ENCODE measurements at places on chromosomes 7 and 10.

DNA sequence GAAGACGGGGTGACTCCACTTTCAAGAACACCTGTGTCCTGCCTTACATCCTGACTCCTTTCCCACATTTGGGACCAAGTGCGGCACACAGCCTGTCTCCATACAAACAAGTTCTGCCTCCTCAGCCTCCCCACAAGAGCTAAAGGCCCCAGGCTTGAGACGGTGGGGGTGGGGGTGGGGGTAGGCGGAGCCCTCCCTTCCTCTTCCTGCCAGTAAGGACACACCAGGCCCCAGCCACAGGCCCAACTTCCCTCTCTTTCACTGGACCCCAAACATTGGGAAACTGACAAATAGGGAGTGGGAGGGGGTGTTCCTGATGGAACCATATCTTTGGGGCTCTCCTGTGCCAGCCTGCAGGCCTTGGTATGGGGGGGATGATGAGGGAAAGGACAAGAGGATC lies 4.6 kb downstream of the CDK5 start:
- H3K27ac ChIP-seq = no peak overlapping the region
- H3K36me3 ChIP-seq = no peaks in the 10 kb centered on the region
- no peaks in the 10 kb centered on the region for H3K27me3 ChIP-seq
- no peak for DNase-seq
- H3K4me3 ChIP-seq = no peak overlapping the region

DNA sequence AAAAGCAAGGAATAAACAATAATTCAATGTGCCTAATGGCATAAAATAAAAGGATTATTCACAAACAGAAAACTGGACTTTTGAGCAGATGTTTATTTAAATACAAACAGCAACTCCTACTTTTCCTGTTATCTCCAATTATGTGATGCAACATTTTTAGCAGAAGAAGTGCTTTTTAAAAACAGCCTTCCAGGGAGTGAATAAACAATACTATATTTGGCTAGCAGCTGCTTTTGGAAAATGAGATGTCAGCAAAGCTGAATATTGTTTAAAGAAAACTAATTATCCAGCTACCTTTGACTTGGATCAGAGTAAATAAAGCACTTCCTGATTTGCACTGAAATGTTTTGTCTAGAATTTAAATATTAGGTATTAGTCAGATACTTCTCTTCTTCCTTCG lies 23.2 kb downstream of the CDK1 start:
- H3K27me3 ChIP-seq = no peaks in the 10 kb centered on the region
- peaks cover 12% of the 10 kb centered on the region for H3K4me1 ChIP-seq
- H3K27ac ChIP-seq = no peak overlapping the region
- H3K4me3 ChIP-seq = no peak overlapping the region

- no peak overlapping the region for H3K27ac ChIP-seq
- peaks cover 12% of the 10 kb centered on the region for H3K4me1 ChIP-seq
- peaks cover 85% of the 10 kb centered on the region for H3K36me3 ChIP-seq
- no peak for DNase-seq
These were observed 4.7 kb downstream of the DDX56 start for GRCh38 chr7:44568771-44569560.

DNA sequence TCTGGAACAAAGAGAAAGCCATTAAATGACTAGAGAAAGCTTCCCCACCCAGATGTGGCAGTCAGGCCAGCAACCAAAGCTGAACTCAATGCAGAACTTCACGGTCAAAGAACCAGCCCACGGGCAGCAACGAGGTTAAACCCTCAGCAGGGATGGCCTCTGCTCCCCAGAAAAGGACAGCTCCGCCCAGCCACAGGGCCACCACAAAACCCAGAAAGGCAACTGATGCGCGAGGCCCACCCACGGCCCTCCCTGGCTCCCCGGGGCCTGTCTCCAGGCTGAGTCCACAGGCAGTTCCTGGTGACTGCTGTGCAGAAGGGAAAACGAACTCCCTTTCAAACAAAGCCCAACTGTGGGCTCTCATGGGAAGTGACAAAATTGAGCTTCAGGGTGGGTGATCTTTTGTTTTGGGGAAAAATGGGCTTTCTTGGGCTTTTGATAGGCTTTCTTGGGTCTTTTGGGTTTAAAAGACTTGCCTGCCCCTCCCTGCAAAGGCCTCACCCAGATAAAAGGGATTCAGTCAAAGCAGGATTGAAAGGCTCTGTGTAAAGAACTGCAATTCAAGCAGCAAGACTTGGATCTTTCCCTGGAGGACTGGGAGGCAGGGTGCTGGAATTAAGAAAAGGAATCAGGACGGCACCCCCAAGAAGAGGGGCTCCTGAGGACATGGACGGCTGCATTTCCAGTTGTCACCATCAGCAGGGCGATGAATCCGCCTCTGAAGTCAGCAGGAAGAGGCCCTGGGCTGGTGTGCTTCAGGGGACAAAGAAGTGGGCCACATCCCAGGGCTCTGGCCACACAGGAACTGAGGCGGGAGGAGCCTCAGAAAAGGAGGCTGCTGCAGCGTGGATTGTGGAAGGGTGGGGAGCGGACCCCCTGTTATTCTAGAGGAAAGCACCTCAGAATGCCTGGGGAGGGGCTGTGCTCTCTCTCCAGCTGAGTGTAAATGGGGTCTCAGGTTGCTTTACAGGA lies 209.9 kb downstream of the USP6NL start:
- no peak for DNase-seq
- H3K27ac ChIP-seq = no peak overlapping the region
- no peaks in the 10 kb centered on the region for H3K4me1 ChIP-seq

DNA sequence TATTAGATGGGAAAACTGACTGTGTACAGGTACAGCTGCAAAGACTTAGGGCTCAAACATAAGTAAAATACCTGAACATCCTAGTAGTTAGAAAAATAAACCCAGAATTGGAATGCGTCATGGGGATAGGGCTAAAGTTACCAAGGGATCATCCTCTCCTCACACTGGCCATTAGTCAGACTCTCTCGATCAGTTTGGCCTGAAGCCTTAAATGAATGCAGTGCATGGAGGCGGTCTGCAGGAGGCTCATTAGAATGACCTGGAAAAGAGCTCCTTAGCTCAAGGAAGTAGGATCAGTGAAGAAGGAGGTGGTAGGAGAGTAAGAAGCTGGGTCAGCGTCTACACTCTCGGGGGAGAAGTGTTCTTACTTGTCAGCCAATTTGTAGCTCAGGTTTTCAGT lies 35.3 kb downstream of the DENND2A start:
- H3K27me3 ChIP-seq = no peaks in the 10 kb centered on the region
- peak; percentile 0 for DNase-seq
- H3K4me3 ChIP-seq = no peak overlapping the region
- H3K4me1 ChIP-seq = peaks cover 8% of the 10 kb centered on the region
- no peak overlapping the region for H3K27ac ChIP-seq

GRCh38 chr10:49488056-49488717 lies 50.7 kb downstream of the ERCC6 start:
- peaks cover 6% of the 10 kb centered on the region for H3K36me3 ChIP-seq
- no peak overlapping the region for H3K27ac ChIP-seq
- no peaks in the 10 kb centered on the region for H3K4me1 ChIP-seq
- DNase-seq = no peak
- no peak overlapping the region for H3K4me3 ChIP-seq

DNA sequence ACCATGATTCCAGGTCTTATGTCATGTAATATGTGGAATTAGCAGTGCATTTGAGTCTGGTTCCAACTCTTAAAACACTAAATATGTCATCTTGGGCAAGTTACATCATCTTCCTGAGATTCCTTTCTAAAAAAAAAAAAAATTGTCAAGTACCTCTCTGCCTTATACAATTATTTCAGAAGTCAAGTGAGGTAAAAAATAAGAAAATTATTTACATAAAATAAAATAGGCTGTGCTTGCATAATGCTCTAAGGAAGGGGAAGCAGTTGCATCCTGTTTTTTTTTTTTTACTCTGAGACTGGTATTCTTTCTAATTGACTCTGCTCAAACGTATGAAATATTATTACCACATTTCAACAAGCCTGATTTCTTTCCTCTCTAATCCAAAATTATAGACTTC lies 55.1 kb upstream of the SEMA3A start:
- no peak for DNase-seq
- H3K36me3 ChIP-seq = no peaks in the 10 kb centered on the region
- no peak overlapping the region for H3K27ac ChIP-seq
- no peaks in the 10 kb centered on the region for H3K27me3 ChIP-seq
- no peak overlapping the region for H3K4me3 ChIP-seq

DNA sequence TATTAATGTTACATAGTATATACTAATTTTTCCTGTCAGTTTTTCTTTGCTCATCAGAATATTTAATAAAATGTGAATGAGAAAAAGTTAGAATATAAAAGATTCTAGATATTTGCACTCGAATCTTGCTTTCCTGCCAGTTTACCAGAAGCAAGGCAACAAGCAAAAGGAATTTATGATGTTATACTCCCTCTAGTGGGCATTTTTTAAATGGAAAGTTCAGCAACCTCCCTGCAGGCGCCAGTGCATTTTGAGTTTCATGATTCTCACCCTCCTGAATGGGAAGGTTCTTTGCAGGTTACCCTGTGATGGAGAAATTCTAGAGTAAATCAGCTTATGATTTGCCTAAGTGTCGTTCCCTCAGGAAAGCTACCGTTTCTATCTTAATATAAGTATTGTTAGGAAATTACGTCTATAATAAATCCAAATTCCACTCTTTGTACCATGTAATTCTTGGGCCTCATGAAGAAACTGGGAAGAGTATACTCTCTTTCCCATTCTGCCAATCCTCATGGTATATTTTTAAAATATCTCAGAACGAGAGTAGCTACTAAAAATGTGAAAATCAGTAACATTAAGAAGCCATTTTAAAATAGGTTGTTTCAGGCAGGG lies 350.0 kb downstream of the CRPPA start:
- DNase-seq = no peak
- peaks cover 14% of the 10 kb centered on the region for H3K4me1 ChIP-seq
- no peaks in the 10 kb centered on the region for H3K27me3 ChIP-seq
- no peak overlapping the region for H3K27ac ChIP-seq

- H3K4me1 ChIP-seq = peaks cover 6% of the 10 kb centered on the region
- no peaks in the 10 kb centered on the region for H3K36me3 ChIP-seq
- H3K27ac ChIP-seq = peak overlapping the region; percentile 87
- no peaks in the 10 kb centered on the region for H3K27me3 ChIP-seq
These were observed 5.8 kb upstream of the ZNF736 start for GRCh38 chr7:64308016-64308270.

DNA sequence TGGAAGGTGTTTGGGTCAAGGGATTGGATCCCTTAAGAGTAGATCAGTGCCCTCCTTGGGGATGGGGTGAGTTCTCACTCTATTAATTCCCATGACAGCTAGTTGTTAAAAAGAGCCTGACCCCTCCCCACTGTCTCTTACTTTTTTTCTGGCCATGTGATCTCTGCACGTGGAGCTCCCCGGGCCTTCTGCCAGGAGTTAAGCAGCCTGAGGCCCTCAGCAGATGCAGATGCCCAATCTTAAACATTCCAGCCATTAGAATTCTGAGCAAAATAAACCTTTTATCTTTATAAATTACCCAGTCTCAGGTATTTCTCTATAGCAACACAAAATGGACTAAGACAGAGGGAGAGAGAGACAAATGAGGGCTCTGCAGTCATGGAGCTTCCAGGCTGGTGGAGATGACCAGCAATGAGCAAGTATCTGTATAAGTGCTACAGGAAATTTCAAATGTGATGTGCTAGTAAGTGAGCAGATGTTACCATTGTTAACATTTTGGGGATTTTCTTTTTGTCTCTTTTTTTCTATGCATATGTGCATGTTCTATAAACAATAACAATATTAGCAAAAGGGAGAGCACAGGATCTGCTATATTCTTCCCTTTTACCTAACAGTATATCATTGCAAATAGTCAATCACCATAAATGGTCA lies 26.7 kb downstream of the PLPP4 start:
- H3K4me1 ChIP-seq = no peaks in the 10 kb centered on the region
- no peaks in the 10 kb centered on the region for H3K36me3 ChIP-seq
- H3K4me3 ChIP-seq = no peak overlapping the region
- no peak for DNase-seq
- H3K27ac ChIP-seq = no peak overlapping the region

GRCh38 chr7:33691180-33691579 lies 214.2 kb upstream of the BMPER start:
- no peak overlapping the region for H3K27ac ChIP-seq
- H3K27me3 ChIP-seq = no peaks in the 10 kb centered on the region
- DNase-seq = no peak
- no peaks in the 10 kb centered on the region for H3K36me3 ChIP-seq

DNA sequence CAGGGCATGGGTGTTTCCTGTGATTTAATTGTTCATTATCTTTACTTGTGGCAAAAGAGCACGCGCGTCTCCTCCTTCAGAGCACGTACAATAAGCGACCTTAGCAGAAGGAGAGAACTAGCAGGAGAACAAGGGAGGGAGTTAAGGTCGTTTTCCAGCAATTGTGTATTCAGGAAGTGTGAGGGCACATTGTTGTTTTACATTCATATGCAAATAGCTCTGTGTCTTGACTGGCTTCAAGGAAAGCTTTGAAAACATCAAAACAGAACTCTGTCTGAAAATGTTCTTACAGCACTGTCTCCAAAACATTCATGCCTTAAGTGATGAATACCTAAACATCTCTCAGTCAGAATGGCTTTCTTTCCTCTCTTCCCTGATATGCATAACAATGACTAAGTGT lies 499.1 kb downstream of the ACTR3B start:
- H3K27me3 ChIP-seq = no peaks in the 10 kb centered on the region
- no peak for DNase-seq
- no peaks in the 10 kb centered on the region for H3K36me3 ChIP-seq
- H3K27ac ChIP-seq = no peak overlapping the region

- no peaks in the 10 kb centered on the region for H3K36me3 ChIP-seq
- H3K27ac ChIP-seq = no peak overlapping the region
- peak; percentile 70 for DNase-seq
- H3K27me3 ChIP-seq = no peaks in the 10 kb centered on the region
- H3K4me1 ChIP-seq = peaks cover 7% of the 10 kb centered on the region
- no peak overlapping the region for H3K4me3 ChIP-seq
These were observed 78.7 kb upstream of the MKLN1 start for GRCh38 chr7:131249003-131249402.

- no peak for DNase-seq
- H3K4me3 ChIP-seq = no peak overlapping the region
- H3K36me3 ChIP-seq = no peaks in the 10 kb centered on the region
- no peak overlapping the region for H3K27ac ChIP-seq
- H3K4me1 ChIP-seq = no peaks in the 10 kb centered on the region
- no peaks in the 10 kb centered on the region for H3K27me3 ChIP-seq
These were observed 20.7 kb upstream of the PRF1 start for GRCh38 chr10:70622981-70623844.

DNA sequence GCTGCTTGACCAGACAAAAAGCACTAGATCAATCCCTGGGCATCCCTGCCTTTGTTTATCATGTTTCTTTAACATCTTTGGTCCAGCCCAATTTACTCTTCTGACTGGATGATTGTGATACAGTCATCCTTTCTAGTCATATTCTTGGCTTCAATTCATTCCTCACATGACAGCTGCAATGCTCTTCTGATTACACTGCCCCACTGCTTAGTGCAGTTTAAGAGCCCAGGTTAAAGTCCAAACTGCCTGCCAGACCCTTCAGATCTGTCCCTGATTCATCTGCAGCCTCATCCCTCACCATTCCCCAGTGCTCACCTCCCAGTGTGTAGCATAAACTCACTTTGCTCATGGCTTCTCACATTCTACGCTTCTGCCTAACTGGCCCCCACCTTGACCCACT lies 383.8 kb downstream of the TNS3 start:
- DNase-seq = no peak
- no peaks in the 10 kb centered on the region for H3K27me3 ChIP-seq
- no peak overlapping the region for H3K27ac ChIP-seq
- H3K4me3 ChIP-seq = no peak overlapping the region
- no peaks in the 10 kb centered on the region for H3K36me3 ChIP-seq

Data from upper lobe of right lung (tissue), 1 donor.